ENCODE measurements at places on chromosomes 4 and X.

- no peak for DNase-seq
Measured at GRCh38 chr4:82428526-82428968, 1.7 kb downstream of the HNRNPDL start.

GRCh38 chr4:161010227-161010626, 1153.6 kb downstream of the FSTL5 start:
- DNase-seq, result no peak

DNA sequence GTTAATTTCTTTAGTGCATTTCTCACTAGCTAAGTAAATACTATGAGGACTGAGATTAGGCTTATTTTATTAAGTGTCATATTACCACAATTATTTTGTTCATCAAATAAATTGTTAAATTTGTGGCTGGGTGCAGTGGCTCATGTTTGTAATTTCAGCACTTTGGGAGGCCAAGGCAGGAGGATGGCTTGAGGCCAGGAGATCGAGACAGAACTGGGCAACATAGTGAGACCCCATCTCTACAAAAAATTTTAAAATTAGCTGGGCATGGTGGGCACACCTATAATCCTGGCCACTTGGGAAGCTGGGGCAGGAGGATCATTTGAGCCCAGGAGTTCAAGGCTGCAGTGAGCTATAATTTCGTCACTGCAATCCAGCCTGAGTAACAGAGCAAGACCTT, 6.8 kb downstream of the SEC24D start:
- DNase-seq, result no peak

- no peak for DNase-seq
Measured at GRCh38 chrX:155027509-155028066, 944 bp downstream of the FUNDC2 start.

DNA sequence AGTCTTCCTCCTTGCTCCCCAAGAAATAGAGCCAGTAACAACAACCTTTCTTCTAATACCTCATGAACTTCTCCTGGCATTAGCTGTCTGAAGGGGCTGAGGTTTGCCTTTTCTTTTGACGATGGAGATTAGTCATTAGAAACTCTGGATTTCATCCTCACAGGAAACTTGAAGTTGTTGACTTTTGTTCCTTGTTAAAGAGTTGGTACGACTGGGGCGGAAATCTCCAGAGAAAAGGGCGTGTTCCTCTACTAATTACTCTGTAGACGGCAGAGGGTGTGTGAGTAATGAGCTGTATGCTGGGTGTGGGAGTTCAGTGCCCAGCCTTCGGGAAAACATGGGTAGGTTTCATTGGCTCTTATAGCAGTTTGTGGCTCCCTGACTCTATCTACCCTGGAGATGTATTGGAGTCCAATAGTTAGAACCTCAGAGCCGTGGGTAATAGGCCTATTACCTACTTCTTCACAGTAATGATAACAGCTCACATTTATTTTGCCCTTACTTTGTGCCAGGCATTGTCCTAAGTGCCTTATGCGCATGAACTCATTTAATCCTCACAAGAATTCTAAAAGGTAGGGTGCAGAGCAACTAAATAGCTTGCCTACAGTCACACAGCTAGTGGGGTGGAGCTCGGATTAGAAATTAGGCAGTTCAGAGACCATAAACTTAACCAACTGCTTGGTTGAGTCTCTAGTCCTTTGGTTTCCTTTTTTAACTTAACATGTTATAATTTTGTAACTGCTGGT, 23.4 kb downstream of the TMEM164 start:
- no peak for DNase-seq

GRCh38 chr4:156941940-156942548, 29.6 kb downstream of the PDGFC start:
- DNase-seq, result peak; percentile 19

GRCh38 chr4:88212253-88212561, 53.8 kb upstream of the ABCG2 start:
- DNase-seq, result no peak

Measured in DMS 273 treated with DMSO at 0.1 percent for 48 hours (cell line).